ENCODE measurements at places on chromosomes 4 and X.

- DNase-seq = no peak
Measured at GRCh38 chr4:173940146-173940545, 343.3 kb downstream of the FBXO8 start.

DNA sequence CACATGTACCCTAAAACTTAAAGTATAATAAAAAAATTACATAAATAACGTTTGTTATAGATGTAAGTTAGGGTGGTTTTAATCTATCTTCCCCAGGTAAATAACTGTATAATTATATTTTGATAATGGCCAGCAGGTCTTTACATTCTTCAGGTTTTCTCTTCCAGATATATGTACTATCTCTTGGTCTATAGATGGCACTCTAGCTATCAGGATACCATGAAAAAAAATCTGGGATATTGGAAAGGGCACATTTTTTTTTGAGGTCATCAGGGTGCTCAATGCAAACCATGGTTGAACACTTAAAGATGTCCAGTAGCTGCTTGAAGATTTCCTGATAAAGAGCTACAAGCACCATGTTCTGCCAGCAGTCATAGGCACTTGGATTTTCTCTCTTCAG, 15.6 kb upstream of the ADH4 start:
- DNase-seq = no peak

GRCh38 chr4:30727409-30727808, 7.2 kb downstream of the PCDH7 start:
- no peak for DNase-seq

DNA sequence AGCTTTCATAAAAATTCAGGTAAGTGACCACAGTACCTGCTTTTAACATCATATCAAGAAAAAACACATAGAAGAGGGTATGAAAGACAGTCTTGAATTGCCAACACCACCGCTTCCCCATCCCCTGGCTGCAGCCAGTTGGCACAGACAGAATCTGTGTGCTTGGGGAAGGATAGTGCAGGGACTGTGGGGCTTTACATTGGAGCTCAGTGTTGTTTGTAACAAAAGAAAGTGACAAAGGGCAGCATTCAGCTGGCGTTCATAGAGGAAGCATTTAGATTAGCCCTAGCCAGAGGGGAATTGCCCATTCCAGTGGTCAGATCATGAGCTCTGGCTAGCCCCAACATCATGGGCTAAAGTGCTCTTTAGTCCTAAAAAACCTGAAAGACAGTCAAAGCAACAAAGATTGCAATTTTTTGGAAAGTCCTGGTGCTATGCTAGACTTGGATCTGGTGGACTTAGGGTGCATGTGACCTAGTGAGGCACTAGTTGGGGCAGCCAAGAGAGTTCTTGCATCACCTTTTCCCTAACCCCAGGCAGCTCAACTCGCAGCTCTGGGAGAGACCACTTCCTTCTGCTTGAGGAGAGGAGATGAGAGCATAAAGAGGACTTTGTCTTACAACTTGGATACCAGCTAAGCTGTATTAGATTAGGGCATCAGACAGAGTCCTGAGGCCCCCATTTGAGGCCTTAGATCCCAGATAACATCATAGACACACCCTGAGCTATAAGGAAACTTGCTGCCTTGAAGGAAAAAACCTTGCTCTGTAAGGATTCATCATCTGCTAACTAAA, 1602.4 kb upstream of the ADGRL3 start:
- DNase-seq = no peak

DNA sequence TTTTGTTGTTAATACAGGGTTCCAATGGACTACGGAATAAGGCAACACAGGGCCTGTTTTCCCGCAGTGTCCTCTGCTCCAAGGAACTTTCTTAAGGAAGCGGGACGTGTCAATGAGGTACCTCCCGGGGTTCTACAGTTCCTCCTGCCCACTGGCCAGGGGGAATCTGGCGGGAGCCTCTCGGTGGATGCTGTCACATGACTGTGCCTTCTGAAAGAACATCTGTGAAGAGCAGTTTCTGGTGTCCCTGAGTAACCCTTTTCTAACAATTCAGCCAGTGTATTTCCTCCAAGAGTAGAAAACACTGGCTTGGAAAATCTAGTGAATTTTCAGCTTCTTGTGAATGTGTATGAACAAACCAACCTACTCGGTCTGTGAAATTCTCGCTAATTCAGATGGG, 32.7 kb downstream of the MFAP3L start:
- no peak for DNase-seq

DNA sequence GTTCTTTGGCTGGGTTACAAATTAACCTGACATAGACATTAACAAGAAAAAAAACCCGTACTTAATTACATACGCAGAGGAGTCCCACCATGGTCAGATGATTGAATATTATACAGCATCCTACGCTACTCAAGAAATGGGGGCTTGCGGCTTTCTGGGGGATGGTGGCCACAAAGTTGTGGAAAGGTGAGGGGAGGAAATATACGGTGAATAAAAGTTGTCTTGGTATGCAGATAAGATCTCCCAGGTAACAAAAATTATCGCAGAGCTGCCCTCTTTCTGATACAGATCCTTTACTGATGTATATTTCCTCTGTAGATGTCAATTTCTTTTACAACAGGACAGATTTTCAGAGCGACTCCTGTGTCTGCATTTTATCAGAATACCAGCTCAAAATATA, 890 bp downstream of the DCAF16 start:
- no peak for DNase-seq

GRCh38 chr4:97139791-97140190, 1003.5 kb downstream of the STPG2 start:
- DNase-seq = no peak

- DNase-seq = no peak
Measured at GRCh38 chrX:121761845-121762244, 714.4 kb downstream of the GLUD2 start.

DNA sequence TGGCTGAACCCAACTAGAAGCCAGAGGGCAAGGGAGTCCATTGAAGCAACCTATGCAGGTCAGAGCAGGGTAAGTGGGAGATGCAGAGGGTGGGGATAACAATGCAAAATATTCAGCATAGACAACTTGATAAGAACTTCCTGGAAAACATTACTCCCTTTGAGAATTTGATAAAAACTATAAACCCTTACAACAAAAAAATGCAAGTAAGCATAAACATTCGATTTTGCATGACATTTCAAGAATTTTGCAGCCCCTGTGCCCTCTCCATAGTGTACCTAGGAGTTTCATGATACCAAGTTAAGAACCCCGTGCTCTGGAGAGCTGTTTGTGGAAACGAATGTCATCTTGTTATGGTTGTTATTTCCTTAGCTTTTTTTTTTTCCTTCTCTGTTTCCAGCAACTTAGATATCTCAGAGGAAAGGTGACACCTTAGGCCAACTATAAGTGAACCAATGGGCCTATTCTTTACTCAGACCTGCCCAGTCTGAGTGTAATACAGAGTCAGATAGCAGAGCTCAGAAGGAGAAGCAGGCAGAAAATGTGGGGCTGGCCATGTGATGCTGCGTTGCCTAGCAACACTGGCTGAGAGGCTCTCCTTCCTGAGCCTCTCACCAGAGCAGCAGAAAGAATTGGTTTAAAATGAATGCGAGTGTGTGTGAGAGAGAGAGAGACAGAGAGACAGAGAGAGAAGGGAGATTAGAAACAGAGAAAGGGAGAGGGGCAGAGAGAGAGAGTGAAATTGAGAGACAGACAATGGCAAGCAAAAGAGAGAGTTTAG, 36.7 kb upstream of the GABRQ start:
- no peak for DNase-seq

GRCh38 chrX:49164589-49165360, 2.2 kb downstream of the MAGIX start:
- no peak for DNase-seq

- DNase-seq = no peak
Measured at GRCh38 chrX:46819136-46819535, 17.7 kb upstream of the RP2 start.

DNA sequence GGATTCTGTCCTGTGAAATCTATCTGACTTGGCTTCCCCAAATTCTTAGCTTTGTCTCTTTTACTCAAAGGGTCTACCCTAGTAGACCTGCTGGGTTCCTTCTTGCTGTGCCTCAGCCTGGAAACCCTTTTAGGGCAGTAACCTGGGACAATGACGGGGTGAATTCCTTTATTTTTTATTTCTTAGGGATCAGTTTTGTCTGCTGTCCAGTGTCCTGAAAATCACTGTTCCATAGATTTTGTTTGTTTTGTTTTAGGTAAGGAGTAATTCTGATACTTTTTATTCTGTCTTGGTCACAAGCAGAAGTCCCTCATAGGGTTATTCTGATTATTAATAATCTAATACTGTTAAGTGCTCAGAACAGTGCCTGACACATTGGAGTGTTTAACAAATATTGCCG, 118.9 kb downstream of the EVC2 start:
- DNase-seq = no peak

GRCh38 chr4:124904723-124905388, 192.3 kb upstream of the ANKRD50 start:
- DNase-seq = no peak

DNA sequence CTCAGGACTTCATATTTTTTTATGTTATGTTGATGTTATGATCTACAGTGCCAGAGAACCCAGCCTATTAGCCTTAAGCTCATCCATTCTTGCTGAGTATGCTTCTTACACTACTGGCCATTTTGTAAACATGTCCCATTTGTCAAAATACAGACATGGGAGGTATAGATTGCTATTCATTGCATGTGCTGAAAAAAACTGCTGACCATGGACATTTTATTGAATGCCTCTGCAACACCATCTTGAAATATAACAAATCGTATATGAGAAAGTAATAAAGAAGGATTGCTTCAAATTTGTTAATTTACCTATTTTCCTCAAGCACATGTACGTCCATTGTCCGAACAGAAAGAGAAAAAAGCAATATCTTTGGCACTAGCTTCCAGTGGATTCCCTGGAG, 91.5 kb upstream of the FAM47A start:
- DNase-seq = no peak

DNA sequence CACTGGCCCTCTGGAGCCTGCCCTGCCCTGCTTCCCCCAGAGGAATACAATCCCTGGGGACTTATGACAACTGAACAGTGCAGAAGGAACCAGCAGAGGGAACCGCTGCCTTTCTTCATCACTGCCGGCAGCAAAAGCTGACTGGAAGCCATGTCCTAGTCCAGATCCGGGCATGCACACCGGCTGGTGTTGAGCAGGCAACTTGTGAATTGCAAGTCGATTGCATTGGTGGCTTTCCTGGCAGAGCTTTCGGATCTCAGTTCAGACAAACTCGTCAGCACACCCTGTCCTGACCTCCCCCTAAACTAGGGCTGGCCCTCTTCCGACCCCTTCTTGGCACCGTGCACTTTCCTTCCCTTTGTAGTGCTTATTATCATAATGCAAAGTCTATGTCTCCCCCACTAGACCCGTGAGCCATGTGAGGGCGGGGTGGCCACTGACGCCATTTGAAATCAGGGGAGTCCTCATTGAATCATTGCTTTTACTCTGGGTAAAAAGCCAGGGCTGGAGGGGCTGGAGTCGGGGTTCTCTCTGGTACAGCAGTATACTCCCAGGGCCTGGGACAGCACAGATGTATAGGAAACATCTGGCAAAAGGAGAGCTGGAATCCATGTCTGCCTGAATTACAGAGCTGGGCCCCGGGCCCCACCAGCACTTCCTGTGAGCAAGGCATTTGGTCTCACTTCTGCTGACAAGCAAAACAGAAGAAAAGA, 1.8 kb downstream of the ARHGAP4 start:
- DNase-seq = peak; percentile 26

- DNase-seq = no peak
Measured at GRCh38 chr4:164876700-164877324, at the start of gene APELA. TSS of gene APELA (plus strand) at chr4:164877178. CDS start at chr4:164877332, 154 bp downstream.

GRCh38 chr4:81030061-81030980, at the start of gene BMP3:
TSS of gene BMP3 (plus strand) at chr4:81030708. CDS start at chr4:81031285, 577 bp downstream.
- peak; percentile 9 for DNase-seq

DNA sequence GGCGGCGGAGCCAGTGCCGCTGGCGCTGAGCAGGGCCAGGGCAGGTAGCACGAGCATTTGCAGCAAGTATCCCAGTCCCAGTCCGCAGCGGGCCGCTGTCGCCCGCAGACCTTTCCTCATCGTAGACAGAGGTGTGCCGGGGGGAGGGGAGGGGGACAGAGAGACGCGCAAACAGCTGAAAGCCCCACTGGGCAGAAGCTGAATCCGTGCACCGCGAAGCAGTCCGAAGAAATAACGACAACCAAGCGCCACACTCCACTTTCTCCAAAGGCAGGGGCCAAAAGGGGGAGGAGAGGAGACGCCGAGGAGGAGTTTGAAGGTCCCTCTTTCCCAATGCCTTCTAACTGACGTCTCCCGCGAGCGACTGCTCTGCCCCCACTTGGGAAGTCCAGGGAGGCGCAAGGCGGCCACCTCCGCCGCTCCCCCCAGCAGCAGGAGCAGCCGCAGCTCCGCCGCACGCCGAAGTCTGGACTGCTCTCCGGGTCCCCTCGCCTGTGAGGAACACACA, at the start of gene UNC5C:
TSS of gene UNC5C (minus strand) at position 236 of the 508 bp plus-strand sequence.
- peak; percentile 7 for DNase-seq

DNA sequence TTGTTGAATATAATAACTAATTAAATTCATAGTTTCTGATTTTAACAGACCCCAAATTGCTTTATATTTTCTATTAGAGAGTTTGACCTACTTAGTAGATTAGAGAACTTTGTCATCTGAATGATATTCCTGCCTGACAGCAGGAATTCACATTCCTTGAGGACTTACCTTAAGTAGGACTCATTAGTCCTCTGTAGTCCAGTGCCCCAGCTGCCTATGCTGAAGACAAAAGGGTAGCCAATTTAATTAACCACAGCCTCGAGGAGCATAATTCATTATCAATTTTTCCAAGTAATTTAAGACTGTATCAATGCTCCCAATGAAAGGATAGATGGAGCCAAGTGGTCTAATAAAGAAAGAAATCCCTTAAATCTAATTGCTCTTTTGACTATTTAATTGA, 1405.0 kb upstream of the IGFBP7 start:
- no peak for DNase-seq

DNA sequence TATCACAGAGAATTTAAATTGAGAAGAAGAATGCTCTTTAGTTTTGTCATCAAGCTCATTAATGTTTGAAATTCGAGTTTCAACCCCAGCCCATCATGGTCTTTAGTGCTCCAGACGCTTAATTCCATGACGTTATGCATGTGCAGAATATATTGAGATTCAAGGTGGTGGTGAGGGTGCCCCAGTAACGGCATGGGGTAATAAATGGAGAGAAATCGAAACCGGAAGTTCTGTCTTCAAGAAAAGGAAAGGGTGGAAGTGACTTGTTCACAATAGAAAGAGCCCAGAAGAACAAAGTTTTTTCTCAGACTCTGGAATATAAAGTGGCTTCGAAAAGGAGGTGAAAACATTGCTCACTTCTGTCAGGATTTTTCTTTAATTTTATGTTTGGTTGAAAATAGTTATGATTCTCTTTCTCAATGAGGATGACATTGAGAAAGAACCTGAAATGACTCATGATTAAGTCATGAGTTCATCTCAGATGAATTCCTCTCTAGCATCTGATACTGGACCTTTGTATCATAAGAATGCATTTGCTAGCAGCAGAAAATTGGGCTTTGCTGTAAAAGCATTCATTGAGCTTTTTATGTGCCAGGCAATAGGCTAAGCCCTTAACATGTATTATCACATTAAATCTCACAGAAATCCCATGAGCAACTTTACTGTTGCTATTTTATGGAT, 779 bp upstream of the DDX60L start:
- peak; percentile 80 for DNase-seq

Data from ACHN (cell line).